Glutamatergic neuron (in vitro differentiated cells): ENCODE measurements at places on chromosomes 4 and X.

GRCh38 chrX:41003506-41004270, 81.6 kb upstream of the USP9X start:
- DNase-seq = no peak

- DNase-seq = peak; percentile 48
Measured at GRCh38 chrX:40158036-40158706, 60.4 kb upstream of the BCOR start.

DNA sequence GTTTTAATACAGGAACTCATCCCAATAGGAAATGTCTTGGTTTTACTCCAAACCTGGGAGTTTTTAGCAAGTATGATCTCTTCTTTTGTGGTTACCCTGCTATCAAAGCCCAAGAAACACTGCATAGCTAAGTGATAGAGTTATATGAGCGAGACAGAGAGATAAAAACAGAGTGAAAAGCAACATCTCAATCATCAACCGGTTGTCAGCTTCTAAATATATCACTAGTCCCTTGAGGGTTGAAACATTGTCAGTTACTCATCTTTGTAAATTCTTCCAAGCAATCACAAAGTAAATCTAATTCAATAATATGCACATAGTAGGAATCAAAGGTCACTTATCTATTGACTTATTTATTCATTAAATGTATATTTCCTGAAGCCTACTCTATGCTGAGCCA, 483.9 kb downstream of the IDS start:
- no peak for DNase-seq

DNA sequence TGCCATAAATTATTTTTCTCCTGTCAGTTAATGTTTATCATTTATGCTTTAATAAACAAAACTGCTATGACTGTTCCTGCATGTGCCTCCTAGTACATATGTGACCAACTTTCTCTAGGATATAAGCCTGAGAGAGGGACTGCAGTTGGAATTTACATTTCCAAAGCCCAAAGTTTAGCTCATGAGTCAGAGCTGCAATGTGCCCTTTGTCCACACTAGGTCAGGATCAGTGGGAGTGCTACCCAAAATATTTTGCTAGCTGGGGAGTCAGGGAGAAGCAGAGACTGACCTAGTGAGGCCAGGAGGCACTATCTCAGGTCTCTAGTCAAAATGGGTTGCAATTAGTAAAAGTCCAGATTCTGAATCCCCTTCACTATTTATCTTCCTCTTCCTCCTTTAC, 92.7 kb downstream of the AR start:
- no peak for DNase-seq
